ENCODE measurements at places on chromosomes 3 and 15.

- DNase-seq: no peak
Measured at GRCh38 chr3:120155108-120155507, 60.9 kb upstream of the GSK3B start.

DNA sequence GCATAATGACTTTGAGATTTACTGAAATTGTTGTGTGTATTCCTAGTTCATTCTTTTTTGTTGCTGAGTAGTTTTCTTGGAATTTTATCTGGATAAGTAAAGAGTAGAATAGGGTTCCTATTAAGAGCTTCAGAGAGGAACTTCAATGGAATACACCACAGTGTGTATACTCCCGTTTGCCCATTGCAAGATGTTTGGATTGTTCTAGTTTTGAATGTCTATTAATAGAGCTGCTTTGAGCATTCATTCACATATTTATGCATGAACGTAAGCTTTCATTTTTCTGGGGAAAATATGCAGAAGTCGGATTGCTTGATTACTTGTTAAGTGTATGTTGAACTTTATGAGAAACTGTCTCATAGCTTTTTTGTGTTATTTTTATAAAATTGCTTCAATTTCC lies 580.5 kb downstream of the OTOL1 start:
- DNase-seq: no peak

- DNase-seq: no peak
Measured at GRCh38 chr15:48642795-48643194, 2.7 kb downstream of the FBN1 start.

- no peak for DNase-seq
Measured at GRCh38 chr3:7536510-7536909, 675.6 kb downstream of the GRM7 start.

- DNase-seq: no peak
Measured at GRCh38 chr15:58517682-58518525, 86.1 kb downstream of the LIPC start.

DNA sequence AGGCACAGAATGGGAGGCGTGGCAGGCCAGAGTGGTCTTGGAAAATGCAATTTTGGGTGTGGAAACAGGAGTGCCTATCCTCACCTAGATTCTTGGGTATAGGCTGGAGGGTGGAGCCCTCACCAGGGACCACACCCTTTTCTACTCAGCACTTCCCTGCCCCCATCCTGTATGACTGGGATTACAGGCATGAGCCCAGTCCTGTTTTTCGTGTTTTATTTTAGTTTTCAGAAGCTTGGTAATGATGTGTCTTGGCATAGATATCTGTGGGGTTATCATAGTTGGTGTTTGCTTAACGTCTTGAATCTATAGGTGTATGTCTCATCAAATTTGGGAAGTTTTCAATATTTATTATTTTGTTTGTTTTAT lies 248.7 kb upstream of the CBLB start:
- DNase-seq: no peak

GRCh38 chr15:31887246-31887645 lies 143.1 kb upstream of the CHRNA7 start:
- DNase-seq: no peak

DNA sequence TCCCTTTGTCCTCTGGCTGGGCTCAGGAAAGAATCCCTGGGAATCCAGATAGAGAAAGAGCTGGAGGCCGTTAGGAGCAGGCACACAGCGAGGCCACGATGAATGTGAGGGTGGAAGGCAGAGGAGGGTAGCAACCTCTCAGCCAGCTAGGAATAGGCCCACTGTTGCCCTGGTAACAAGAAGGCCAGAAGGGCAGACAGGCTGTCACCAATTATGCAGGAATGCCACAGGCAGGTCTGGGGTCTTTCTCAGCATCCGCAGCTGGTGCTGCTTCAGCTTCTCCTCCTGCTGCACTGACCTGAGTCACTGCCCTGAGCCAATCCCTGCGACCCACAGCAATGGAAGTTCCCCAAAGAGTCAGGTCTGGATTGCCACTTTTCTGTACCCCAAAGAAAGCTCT lies 62.8 kb upstream of the C3orf80 start:
- no peak for DNase-seq

GRCh38 chr3:49469037-49469935 lies 781 bp upstream of the DAG1 start:
- DNase-seq: peak; percentile 92

DNA sequence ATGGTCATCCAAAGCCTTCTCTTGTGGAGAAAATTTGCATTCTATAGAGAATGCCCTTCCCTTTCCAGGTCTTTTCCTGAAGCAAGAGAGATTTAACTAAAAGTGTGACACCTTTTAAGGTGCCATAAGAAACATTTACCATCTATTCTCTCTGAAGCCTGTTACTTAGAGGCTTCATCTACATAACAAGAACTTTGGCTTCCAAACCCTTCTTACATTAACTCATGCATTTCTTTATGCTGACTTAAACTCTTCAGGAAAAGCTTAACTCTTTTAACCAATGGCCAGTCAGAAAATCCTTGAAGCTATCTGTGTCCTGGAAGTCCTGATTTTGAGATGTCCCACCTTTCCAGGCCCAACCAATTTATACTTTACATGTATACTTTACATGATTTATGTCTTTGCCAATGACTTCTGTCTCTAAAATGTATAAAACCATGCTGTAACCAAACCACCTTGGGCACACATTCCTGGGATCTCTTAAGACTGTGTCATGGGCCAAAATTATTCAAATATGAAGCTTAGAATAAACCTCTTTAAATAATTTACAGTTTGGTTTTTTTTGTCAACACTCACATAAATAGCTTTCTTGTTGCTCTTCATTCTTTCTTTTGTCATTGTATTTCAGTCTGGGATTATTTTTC lies 472.6 kb upstream of the NECTIN3 start:
- no peak for DNase-seq

DNA sequence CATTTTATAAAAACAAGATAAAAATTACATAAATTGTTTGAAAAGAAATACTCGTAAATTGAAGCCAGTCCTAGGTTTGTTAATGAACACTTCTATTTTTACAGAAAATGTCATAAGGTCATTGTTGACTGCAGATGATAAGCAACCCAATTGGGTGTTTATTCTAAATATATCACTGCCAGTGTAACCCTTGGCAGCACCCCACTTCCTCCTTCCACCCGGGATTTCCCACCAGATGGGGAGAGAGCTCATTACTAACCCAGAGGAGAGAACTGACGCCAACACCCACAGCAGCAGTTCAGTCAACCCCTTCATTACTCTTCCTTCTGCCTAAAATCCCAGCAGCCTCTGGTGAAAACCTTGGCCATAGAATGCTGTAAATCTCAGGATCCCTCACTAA lies 307.6 kb downstream of the GAP43 start:
- no peak for DNase-seq

GRCh38 chr3:108124337-108125152 lies 33.7 kb upstream of the CD47 start:
- no peak for DNase-seq

- DNase-seq: no peak
Measured at GRCh38 chr15:73684581-73685455, 635 bp downstream of the CD276 start.

DNA sequence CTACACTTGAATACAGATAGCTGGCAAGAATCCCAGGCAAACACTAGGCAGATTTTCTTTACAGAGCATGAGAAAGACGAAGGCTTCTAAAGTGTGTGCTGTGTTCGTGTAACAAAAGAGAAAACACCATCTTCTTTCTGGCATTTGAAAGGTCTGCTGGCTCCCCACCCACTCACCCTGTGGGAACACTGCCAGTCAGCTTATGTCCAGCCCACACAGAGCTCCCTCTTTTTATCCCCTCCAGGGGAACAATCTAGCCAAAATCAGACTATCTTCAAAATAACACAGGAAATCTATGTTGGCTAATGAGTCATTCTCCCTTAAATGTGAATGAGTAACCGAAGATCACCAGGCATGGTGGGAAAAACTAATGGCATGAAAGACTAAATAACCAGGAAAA lies 45.6 kb upstream of the PAQR5 start:
- no peak for DNase-seq

DNA sequence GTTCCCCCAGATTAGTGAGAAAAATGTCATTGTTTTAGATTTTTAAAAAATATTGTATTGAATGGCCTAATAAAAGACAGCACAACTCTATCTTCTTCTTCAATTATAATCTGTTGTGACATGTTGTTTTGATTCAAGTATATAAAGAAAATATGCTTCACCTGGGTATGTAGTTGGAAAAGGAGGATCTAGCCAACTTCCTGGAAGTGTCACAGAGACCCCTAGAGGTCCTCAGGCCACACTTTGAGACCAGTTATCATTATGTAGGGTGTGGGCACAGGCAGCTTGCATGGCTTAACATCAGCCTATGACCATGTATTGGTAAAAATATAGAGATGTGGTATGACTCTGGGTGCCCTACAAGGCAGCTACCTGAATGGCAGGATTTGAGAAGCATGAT lies 14.7 kb upstream of the RYR3 start:
- no peak for DNase-seq

- DNase-seq: no peak
Measured at GRCh38 chr3:134647902-134648760, 2.7 kb downstream of the KY start.

- no peak for DNase-seq
Measured at GRCh38 chr3:195746346-195746745, 25.6 kb downstream of the MUC20 start.

GRCh38 chr15:55499151-55499550 lies 8.9 kb downstream of the DNAAF4 start:
- no peak for DNase-seq

GRCh38 chr3:179321668-179322285 lies 1.1 kb upstream of the ZNF639 start:
- DNase-seq: peak; percentile 41

GRCh38 chr15:47670365-47670764 lies 46.9 kb upstream of the SEMA6D start:
- DNase-seq: no peak

GRCh38 chr3:187979564-187979963 lies 174.4 kb upstream of the LPP start:
- DNase-seq: peak; percentile 35

DNA sequence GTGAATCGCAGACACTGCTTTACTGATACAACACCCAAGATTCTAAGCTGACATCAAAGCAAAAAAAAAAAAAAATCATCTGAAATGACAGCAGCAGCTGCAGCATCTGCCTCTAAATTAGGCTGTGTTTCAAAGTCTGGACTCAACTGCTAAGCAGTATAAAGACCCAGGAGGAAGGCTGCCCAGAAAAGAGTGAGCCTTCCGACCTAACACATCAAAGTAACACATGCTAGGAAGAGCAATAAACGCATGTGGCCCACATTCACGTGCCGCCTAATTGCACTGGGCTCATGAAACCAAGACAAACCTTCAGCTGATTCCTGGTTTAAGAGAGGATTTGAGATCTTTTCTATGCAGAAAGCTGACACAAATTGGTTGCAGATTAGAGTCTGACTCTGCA lies 317.1 kb downstream of the ZIC4 start:
- DNase-seq: peak; percentile 16

DNA sequence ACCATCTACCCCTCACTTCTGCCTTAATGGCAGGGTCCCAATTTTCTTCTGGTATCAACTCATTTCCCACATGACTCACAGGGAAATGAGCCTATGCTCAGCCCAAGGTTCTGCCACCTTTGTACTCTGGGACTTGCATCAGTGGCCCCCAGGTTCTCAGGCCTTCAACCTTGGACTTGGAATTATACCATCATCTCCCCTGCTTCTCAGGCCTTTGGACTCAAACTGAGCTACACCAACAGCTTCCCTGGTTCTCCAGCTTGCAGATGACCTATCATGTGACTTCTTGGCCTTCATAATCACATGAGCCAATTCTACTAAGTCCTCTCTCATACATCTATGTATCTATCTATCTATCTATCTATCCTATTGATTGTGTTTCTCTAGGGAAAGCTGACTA lies 149.5 kb downstream of the PLCH1 start:
- no peak for DNase-seq

DNA sequence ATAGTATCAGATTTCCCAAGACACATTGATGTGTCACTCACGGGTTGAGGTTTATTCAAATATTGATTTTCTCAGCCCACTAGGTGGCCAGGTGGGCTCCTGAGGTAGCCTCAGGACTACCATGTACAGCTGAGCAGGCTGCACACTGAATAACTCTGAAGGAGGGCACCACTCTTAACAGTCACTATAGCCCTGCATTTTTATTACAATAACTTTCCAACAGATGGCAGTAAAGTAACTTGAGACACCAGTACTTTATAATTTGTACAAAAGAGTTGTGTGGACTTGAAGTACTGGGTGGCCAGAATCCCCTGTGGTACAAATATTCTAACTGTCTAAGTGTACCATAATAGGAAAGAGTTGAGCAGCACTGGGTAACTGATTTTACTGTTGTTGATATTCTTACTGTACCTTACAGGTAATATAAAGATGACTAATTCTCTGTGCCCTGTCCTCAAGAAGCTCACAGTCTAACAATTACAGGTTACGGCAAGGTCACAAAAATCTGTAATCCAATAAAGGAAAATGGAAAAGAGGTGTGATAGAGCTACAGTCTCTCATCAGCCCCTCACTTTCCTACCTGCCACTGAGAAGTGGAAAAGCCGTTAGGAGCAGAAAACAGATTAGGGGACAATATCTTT lies 76.0 kb downstream of the ETFA start:
- DNase-seq: no peak

DNA sequence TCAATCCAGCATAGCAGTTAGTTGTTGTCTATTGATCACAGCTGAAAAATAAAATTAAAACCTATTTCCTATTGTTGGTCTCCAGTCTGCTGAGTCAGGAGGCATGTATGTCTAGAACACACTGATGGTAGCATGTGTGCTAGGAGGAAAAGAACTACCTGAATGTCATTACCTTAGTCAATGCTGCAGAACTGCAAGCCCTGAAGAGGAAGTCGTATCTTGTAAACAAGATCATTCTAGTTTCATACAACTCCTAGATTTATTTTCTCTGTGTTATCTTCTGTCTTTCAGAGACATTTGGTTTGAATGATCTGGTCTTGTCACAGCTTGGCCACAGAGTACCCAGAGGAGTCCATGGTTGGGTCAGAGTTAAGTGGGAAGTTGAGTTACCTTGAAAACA lies 110.0 kb upstream of the MRPL3 start:
- no peak for DNase-seq

- peak; percentile 80 for DNase-seq
Measured at GRCh38 chr15:84816694-84817465, at the start of gene ALPK3. Gene ALPK3, plus strand, starts transcription at chr15:84817356. Its CDS starts 97 bp downstream, at chr15:84817453.
